Motor neuron (in vitro differentiated cells): ENCODE measurements at places on chromosomes 3 and 15.

DNA sequence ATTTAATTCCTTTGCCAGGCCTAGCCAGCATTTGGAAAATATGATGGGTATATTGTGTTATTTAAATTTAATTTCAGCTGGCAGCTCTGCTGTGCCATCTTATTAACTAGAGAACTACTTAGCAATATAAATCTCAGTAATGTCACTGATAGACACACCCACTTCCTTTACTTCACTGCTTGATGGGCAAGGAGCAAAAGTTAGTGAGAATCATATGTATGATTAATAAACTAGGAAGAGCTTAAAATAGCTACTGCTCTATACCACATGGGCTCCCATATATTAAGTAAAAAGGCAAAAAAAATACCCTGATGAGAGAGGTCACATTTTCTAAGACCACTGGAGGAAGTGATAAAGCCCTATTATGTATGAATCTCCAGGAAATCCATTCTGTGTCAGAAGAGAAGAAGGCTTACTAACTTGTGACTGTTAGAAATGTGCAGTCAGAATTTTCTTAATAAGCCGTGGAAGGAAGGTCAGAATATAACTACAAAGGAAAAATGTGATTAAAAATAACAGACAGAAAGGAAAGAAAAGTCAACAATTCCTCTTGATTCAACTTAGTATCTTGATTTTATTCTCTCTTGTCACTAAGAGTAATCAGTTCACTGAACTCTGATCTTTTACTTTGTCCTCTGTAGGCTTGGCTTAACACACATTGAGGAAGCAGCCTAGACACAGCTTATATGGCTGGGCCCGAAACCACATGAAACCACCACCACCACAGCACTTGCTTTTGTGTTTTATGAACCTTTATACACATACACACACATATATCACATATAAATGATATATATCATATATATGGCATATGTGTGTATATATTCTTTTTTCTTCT is 1233.9 kb upstream of the ALCAM start:
- peak; percentile 45 for ATAC-seq

DNA sequence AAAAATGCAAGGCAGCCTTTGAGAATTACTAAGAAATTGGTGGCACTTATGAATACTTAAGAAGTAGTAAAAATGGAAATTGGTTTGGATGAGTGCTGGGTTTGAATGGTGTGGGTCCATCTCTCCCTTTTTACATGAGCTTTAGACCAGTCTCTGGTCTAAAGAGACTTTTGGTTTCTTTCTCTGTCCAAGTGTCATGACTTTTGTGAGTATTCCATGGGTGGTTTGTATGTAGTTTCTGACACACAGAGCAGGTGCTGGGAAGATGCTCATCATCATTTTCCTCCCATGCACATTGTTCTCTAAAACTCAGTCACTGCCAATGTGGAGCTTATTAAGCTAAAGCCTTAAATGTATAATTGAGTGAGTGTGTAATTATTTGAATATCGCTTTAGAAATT is 63.5 kb downstream of the KAT2B start:
- no peak for ATAC-seq

DNA sequence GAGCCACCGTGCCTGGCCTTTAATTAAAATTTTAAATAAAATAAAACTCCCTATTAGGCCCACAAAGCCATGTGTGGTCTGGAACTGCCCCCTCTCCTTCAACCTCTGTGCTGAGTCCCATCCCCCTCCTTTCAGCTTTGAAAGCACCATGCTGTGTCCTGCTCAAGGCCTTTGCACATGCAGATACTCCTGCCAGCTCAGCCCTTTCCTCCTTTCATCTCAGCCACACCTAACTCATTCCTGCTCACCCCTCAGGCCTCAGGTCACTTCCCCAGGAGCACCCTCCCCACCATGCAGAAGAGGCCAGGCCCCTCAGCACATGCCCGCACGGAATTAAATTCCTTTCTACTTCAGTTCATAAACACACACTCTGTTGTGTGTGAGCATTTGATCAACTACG is 28.1 kb downstream of the ATRIP start:
- no peak for ATAC-seq

DNA sequence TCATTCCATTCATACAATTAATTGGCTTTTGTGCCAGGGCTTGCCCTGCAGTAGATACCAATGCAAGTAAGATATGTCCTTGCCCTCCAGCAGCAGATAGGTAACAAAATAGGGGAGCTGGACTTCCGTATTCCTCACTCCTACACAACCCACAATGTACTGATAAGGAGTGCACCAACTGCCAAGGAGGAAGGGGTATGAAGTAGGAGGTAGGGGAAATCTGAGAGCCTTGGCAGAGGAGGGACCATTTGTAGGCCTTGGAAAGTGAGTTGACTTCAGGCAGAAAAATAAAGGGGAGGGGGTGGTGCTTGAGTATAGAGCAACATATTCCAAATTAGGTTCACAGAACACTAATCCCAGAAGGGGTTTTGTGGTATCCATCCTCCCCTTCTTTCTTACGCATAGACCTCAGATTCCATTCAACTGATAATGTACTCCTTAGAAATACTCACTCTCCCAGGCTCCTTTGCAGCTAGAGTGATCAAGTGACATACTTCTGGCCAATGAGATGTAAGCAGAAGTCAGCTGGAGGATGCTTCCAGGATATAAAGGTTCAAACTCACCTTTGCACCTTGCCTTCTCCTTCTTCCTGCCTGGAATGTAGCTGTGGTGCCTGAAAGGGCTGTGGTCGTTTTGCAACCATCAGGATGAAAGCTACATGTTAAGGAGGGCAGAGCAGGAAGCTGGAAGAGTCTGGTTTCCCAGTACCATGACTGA is 127.1 kb upstream of the SMAD3 start:
- ATAC-seq = no peak

- ATAC-seq = no peak
These were observed 98.3 kb upstream of the ZBTB20 start for GRCh38 chr3:115245438-115245837.

- peak; percentile 80 for ATAC-seq
These were observed 44.5 kb downstream of the RIOX2 start for GRCh38 chr3:97927704-97928103.

GRCh38 chr15:37898362-37898761 is 36.1 kb upstream of the TMCO5A start:
- ATAC-seq = peak; percentile 53

DNA sequence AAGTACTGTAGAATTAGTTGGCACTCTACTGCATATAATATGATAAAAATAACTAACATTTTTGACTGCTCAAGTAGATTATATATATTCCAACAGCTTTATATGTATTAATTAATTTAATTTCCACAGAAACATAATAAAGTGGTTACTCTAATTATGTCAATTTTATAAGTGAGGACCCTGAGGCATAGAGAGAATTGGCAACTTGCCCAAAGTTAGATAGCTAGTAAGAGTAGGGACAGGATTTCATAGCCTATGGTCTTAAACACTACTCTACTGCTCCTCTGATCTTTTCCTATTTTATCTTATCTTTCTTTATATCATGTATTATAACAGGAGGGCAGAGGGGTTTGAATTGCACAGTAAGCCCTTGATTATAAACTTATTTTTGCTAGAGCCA is 418.7 kb upstream of the SGO1 start:
- no peak for ATAC-seq

- no peak for ATAC-seq
These were observed 76.3 kb downstream of the SUCNR1 start for GRCh38 chr3:151949706-151950105.

DNA sequence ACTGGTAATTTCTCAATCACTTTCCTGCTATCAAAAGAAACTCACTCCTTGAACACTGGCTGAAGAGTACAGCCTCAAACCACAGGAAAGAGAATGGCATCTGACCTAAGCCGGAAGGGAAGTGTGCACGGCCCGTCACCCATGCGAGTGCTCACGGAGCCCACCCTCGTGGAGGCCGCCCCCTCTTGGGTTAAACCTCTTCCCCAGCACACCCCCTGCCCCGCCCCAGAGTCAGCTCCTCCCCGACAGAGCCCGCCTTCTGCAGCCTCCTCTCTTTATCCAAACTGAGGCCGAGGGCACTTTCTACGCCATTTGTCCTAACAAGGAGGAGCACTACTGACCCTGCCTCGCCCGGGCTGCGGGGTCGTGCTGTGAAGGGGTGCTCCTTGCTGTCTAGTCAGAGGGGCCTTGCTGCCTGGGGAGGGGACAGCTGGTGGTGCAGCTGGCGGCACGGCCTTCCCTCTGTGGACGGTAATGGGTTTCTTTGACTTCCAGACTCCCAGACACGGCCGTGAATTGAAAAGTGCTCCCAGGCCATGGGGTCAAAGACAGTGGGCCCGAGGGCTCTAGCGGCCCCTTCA is 137.7 kb downstream of the NSMCE3 start:
- peak; percentile 32 for ATAC-seq

- peak; percentile 55 for ATAC-seq
These were observed 80.3 kb downstream of the OTOL1 start for GRCh38 chr3:161576714-161577510.

- ATAC-seq = no peak
These were observed 20.8 kb downstream of the DPH3 start for GRCh38 chr3:16243706-16244490.

DNA sequence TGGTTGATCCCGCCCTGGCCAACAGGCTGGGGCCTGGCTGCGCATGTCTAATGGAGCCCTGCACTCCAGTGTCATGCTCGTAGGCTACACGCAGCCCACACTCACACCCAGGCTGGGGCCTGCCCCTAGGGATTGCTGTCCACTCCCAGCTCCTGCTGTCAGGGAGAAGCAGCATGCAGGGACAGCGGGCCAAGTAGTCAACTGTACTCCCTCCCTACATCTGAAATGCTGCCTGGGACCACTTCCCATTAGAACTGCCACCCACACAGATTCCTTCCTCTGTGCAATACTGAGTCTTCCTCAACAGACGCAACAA is 16.1 kb downstream of the ALS2CL start:
- peak; percentile 97 for ATAC-seq

- ATAC-seq = peak; percentile 99
These were observed 51.5 kb upstream of the GSK3B start for GRCh38 chr3:120145542-120146285.

DNA sequence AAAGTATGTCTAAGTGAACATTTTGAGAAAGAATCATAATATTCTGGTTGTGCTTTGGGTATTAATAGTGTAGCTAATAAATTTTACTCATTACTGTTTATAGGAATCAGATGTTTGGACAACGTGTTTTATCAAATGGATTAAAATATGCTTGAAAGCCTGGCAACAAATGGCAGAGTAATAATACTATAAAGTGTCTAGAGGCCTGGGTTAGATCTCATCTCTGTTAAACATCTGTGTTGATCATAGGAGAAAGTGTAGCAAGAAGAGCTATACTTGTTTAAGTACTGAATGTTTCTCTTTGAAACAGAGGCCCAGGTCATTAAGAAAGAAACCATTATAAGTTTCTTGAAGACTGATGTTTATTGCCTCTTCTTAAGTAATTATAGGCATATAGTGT is 30.5 kb downstream of the VPS8 start:
- no peak for ATAC-seq

- no peak for ATAC-seq
These were observed 617.5 kb upstream of the CCDC54 start for GRCh38 chr3:106759731-106760130.

GRCh38 chr15:99605990-99606389 is 40.2 kb downstream of the MEF2A start:
- no peak for ATAC-seq

- no peak for ATAC-seq
These were observed 82.5 kb downstream of the ATP10A start for GRCh38 chr15:25780479-25781255.

GRCh38 chr3:44685128-44685800 is 27.2 kb upstream of the ZNF502 start:
- peak; percentile 97 for ATAC-seq
